ENCODE measurements at places on chromosomes 12 and 14. TPM values are rescaled to one million over a fixed set of nuclear protein-coding genes. Genes with fewer than 3 reads are reported as not detected.

DNA sequence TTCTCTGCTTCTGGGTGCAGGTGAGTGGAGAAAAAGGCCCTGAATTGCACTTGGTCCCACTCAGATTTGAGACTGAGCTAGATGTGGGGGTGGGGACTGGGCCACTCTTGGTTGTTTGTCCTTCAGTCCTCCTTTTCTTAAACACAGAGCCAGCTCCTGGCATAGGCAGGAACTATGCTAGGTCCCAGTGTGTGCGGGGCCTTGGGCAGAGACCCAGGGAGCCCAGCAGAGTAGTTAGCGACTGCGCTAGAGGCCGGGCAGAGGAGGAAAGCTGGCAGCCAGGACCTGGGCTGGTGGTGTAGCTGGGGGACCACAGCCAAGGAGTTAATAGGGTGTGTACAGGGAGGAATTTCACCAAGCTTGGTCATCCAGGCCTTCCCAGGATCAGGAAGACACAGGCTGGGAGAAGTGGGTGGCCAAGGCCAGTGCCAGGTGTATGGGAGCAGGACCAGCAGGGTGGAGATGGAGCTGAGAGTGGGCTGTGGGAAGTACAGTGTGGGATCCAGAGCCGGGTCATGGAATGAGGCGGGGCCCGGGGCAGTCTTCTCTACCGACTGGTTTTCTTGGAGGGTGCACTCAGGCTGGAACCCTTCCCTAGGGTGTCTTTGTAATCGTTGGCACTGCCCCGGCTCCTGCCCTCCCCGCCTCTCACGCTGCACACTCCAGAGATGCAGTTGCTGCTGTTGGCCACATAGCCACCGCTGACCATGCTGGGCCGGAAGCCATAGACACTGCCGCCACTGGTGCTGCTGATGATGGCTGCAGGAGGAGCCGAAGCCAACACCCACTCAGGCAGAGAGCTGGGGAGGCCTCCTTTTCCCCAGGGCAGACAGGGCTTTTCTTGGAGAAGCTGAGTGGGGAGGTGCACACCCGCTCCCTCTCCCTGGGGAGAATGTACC, 8.7 kb downstream of the KRT71 start:
- H3K36me3 ChIP-seq = no peaks in the 10 kb centered on the region
- H3K27me3 ChIP-seq = peaks cover 6% of the 10 kb centered on the region
- H3K4me1 ChIP-seq = no peaks in the 10 kb centered on the region

Gene ESPL1
- 1.2 TPM for total RNA-seq

DNA sequence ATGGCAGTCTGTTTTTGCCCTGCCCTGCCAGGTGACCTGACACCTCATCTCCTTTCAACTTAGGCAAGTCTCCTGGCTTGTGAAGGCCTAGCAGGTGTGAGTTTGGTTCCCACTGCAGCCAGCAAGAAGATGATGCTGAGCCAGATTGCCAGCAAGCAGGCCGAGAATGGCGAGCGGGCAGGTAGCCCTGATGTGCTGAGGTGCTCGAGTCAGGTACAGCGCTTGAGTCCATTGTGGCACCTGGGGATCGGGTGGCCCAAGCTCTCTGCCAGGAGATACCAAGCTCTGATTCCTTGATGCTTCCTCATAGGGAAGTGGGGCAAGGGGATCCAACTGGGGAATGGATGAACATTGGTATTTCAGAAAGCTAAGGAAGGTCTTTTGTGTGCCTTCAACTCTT, 4.1 kb upstream of the CSAD start:
- H3K27ac ChIP-seq = no peak overlapping the region
- H3K4me1 ChIP-seq = peaks cover 26% of the 10 kb centered on the region
- H3K4me3 ChIP-seq = no peak overlapping the region
- H3K27me3 ChIP-seq = no peaks in the 10 kb centered on the region
- no peak for DNase-seq

Gene TAS2R9
- not detected for total RNA-seq

Gene MYH6
- not detected for total RNA-seq

DNA sequence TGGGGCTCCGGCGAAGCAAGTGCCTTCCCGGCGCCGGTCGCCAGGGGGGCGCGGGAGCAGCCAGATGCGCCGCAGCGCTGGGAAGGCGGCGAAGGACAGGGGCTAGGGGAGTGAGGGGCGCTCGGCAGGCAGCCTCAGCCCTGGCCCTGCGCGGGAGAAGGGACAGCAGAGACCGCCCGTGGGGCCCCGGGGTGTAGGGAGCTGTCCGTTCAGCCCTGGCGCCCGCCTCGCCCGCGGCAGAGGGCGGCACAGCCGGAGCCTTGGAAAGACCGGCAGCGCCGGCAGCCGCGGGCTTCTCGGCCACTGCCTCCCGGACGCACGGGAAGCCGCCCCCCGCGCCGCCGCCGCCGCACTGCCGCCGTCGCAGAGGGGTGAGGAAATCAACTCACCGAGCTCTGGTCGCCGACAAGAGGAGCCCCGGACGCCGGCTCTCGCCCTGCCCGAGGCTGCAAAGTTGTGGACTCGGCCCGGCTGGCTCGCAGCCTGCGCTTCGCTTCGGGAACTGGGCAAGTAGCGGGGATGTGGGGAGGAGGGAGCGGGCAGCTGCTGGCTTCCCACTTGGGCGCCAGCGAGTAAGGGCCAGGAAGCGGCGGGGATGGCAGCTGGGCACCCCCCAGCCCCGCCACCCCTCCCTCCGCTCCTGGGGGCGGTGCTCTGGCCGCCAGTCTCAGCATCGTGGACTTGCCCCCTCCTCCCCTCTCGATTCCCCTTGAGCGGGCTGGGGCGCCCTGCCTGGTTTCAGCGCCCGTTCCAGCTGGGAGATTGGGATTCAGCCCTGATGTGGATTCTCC, at the start of gene ZDHHC22:
ZDHHC22 (minus strand) TSS at position 578 of the 791 bp plus-strand sequence. CDS start 2,053 bp downstream, outside the sequence.
- peak; percentile 23 for DNase-seq
- H3K36me3 ChIP-seq = no peaks in the 10 kb centered on the region
- no peak within 1 kb of the TSS for H3K27ac ChIP-seq
- H3K4me3 ChIP-seq = peak within 1 kb of the TSS; percentile 37

Gene CABP1
- 0.19 TPM for total RNA-seq

GRCh38 chr14:94284221-94284620, 8.8 kb downstream of the SERPINA10 start:
- no peaks in the 10 kb centered on the region for H3K4me1 ChIP-seq
- no peaks in the 10 kb centered on the region for H3K27me3 ChIP-seq
- no peak overlapping the region for H3K4me3 ChIP-seq
- peak; percentile 10 for DNase-seq

Gene RAB2B
- total RNA-seq = 48.5 TPM

Gene OVCH1
- not detected for total RNA-seq

DNA sequence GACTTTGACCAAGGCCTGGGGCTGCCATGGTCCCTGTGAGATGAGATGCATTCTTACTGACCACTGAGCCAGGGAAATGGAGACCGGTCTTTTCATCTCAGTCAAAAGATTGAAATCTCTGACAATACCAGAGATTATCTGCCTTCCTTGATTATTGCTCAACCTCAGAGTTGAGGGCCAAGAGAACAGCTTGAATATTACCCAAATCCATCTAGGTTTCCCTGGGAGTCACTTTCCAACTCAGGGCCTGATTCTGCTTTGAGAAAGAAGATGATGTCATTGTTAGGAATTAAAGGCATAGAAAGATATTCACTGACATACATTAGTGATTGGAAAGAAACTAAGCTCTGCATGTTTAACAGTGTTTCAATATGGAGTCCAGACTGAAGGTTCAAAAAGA, 515.9 kb upstream of the TBX3 start:
- H3K36me3 ChIP-seq = no peaks in the 10 kb centered on the region
- H3K4me1 ChIP-seq = no peaks in the 10 kb centered on the region
- DNase-seq = peak; percentile 44
- no peaks in the 10 kb centered on the region for H3K27me3 ChIP-seq
- H3K27ac ChIP-seq = no peak overlapping the region

Gene RPS6KA5
- 1.0 TPM for total RNA-seq

Gene PRKD1
- total RNA-seq = 6.7 TPM

- no peaks in the 10 kb centered on the region for H3K27me3 ChIP-seq
- no peaks in the 10 kb centered on the region for H3K36me3 ChIP-seq
- no peak overlapping the region for H3K4me3 ChIP-seq
- DNase-seq = no peak
- H3K4me1 ChIP-seq = no peaks in the 10 kb centered on the region
- no peak overlapping the region for H3K27ac ChIP-seq
Measured at GRCh38 chr12:101713930-101714329, 16.5 kb downstream of the CHPT1 start.

DNA sequence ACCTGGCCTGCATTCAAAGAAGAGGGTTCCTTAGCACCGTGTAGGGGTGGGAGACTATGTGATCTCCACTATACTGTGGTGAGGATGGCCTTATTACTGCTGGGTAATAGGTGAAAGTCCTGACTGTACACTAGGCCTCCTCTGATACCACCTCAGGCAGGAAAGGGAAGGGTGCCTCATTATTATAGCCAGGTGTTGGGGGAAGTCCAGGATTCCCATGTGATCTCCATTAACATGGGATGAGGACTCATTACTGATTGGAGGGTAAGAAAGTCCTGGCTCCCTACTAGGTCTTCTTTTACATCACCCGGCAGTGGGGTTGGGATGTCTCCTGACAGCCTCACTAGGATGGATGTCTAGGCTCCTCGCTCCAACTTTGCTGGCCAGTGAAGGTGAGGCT, 252.1 kb downstream of the LRIG3 start:
- H3K27me3 ChIP-seq = no peaks in the 10 kb centered on the region
- no peak overlapping the region for H3K4me3 ChIP-seq
- H3K36me3 ChIP-seq = no peaks in the 10 kb centered on the region

- H3K27me3 ChIP-seq = peaks cover 3% of the 10 kb centered on the region
- DNase-seq = no peak
- no peaks in the 10 kb centered on the region for H3K36me3 ChIP-seq
- no peak overlapping the region for H3K4me3 ChIP-seq
Measured at GRCh38 chr12:103736572-103736971, 104.5 kb downstream of the NT5DC3 start.

- peaks cover 8% of the 10 kb centered on the region for H3K4me1 ChIP-seq
- DNase-seq = no peak
- H3K4me3 ChIP-seq = peak overlapping the region; percentile 25
- H3K27ac ChIP-seq = no peak overlapping the region
Measured at GRCh38 chr14:94775091-94775870, 5.4 kb upstream of the GSC start.

GRCh38 chr12:95557625-95558024, 6.3 kb upstream of the USP44 start:
- H3K4me3 ChIP-seq = no peak overlapping the region
- no peak overlapping the region for H3K27ac ChIP-seq
- no peaks in the 10 kb centered on the region for H3K27me3 ChIP-seq
- H3K36me3 ChIP-seq = no peaks in the 10 kb centered on the region
- no peak for DNase-seq

- H3K4me3 ChIP-seq = no peak overlapping the region
- no peaks in the 10 kb centered on the region for H3K36me3 ChIP-seq
- peaks cover 5% of the 10 kb centered on the region for H3K27me3 ChIP-seq
- H3K4me1 ChIP-seq = peaks cover 3% of the 10 kb centered on the region
- no peak for DNase-seq
Measured at GRCh38 chr12:42990387-42990786, 400.8 kb upstream of the PRICKLE1 start.

GRCh38 chr12:46473634-46474329, 101.2 kb upstream of the SLC38A2 start:
- no peaks in the 10 kb centered on the region for H3K36me3 ChIP-seq
- H3K4me1 ChIP-seq = peaks cover 38% of the 10 kb centered on the region
- peak; percentile 94 for DNase-seq
- H3K4me3 ChIP-seq = peak overlapping the region; percentile 9

- H3K4me3 ChIP-seq = no peak overlapping the region
- H3K27me3 ChIP-seq = no peaks in the 10 kb centered on the region
- peaks cover 21% of the 10 kb centered on the region for H3K4me1 ChIP-seq
- no peaks in the 10 kb centered on the region for H3K36me3 ChIP-seq
- peak; percentile 98 for DNase-seq
Measured at GRCh38 chr12:6167327-6168280, 32.6 kb upstream of the CD9 start.

- no peak for DNase-seq
- H3K36me3 ChIP-seq = peaks cover 34% of the 10 kb centered on the region
- H3K4me1 ChIP-seq = no peaks in the 10 kb centered on the region
- no peak overlapping the region for H3K27ac ChIP-seq
- no peak overlapping the region for H3K4me3 ChIP-seq
- no peaks in the 10 kb centered on the region for H3K27me3 ChIP-seq
Measured at GRCh38 chr12:132941336-132941954, 14.7 kb downstream of the ZNF605 start.

DNA sequence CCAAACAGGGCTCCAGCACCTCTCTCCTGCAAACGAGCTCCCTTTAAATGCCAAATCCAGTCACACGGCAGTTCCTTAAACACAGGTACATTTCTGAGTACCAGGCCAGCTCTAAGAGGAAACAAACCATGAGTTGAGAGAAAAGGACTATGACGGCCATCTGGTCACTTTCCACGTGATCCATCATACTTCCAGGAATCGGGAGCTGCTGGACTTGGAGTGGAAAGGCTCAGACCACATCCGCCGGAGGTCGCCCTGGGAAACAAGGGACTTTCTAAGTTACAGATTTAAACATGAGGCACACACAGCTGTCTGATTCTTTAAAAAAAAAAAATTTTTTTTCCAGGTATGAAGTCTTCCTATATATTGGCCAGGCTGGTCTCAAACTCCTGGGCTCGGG, 39.2 kb downstream of the ACADS start:
- H3K27ac ChIP-seq = no peak overlapping the region
- peaks cover 20% of the 10 kb centered on the region for H3K36me3 ChIP-seq
- peaks cover 5% of the 10 kb centered on the region for H3K4me1 ChIP-seq
- DNase-seq = no peak
- H3K4me3 ChIP-seq = no peak overlapping the region

- H3K27ac ChIP-seq = no peak overlapping the region
- peaks cover 19% of the 10 kb centered on the region for H3K4me1 ChIP-seq
- H3K36me3 ChIP-seq = no peaks in the 10 kb centered on the region
- no peaks in the 10 kb centered on the region for H3K27me3 ChIP-seq
Measured at GRCh38 chr12:114935658-114936057, 251.7 kb upstream of the TBX3 start.

DNA sequence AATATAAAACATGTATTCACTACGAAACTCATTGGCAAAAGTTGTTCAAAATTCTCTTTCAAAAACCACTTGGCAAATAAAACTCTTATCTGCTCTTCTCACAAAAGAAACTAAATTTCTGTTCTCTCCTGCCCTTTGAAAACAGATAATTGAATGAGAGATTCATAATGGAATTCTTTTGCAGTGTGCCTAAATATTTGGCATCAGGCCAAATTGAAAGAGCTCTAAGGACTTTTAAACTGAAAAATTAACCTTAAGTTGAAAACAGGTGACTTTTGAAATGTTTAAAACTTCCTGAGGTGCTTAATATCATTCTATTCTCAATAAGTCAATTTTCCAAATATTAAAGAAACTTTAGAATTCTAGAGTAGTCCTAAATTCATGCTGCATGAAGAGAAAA, 136.4 kb downstream of the FSCB start:
- no peaks in the 10 kb centered on the region for H3K4me1 ChIP-seq
- H3K27me3 ChIP-seq = no peaks in the 10 kb centered on the region
- H3K27ac ChIP-seq = no peak overlapping the region
- no peak for DNase-seq
- no peaks in the 10 kb centered on the region for H3K36me3 ChIP-seq
- no peak overlapping the region for H3K4me3 ChIP-seq

DNA sequence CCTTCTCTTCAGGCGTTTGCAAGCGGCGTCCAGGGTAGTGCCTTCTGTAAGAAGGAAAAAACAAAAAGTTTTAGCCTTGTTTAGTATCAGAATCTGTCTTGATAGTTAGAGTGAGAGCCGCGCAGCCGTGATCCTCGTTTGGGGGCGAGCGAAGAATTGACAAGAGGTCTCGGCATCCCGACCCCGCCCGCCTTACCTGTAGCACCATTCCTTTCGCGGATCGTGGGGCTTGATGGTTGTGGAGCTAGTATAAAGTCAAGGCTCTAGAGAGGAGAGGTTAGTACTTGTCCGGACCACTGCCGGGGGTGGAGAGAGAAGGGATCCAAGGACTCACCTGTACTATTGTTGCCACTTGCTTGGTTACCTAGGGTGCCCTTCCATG, 494 bp downstream of the TMTC3 start:
- H3K27me3 ChIP-seq = no peaks in the 10 kb centered on the region
- no peaks in the 10 kb centered on the region for H3K4me1 ChIP-seq
- peak overlapping the region; percentile 90 for H3K4me3 ChIP-seq

Gene RAB15
- 32.1 TPM for total RNA-seq

Data from astrocyte (in vitro differentiated cells and primary cell).